ENCODE measurements at places on chromosomes 11 and 22. TPM values are rescaled to one million over a fixed set of nuclear protein-coding genes. Genes with fewer than 3 reads are reported as not detected.

GRCh38 chr11:92552942-92553341 lies 328.3 kb downstream of the FAT3 start:
- no peak for DNase-seq

Gene SF3B2
- total RNA-seq = 174 TPM

- DNase-seq = no peak
Observed at GRCh38 chr11:36622431-36623136, 24.5 kb upstream of the RAG2 start.

Gene NLRP6
- total RNA-seq = not detected

GRCh38 chr11:9747828-9748227 lies 84.0 kb downstream of the SWAP70 start:
- no peak for DNase-seq
